ENCODE measurements at places on chromosomes 7 and 10. TPM values are rescaled to one million over a fixed set of nuclear protein-coding genes. Genes with fewer than 3 reads are reported as not detected.

The DHX32 gene
- total RNA-seq = 39.9 TPM

The GNAT3 gene
- total RNA-seq = not detected

The FAM237B gene
- not detected for total RNA-seq

The PLXDC2 gene
- not detected for total RNA-seq

The CYP26C1 gene
- total RNA-seq = not detected

The NUTM2A gene
- total RNA-seq = 0.05 TPM

The LIPN gene
- not detected for total RNA-seq

The NIPSNAP2 gene
- total RNA-seq = 45.7 TPM

The TFR2 gene
- 2.1 TPM for total RNA-seq

The PRKCQ gene
- total RNA-seq = 3.9 TPM

The C7orf33 gene
- total RNA-seq = not detected

The EGR2 gene
- total RNA-seq = 0.26 TPM

The SEMA4G gene
- total RNA-seq = 7.1 TPM

The CLRN3 gene
- not detected for total RNA-seq

The PPP1R3A gene
- total RNA-seq = not detected

The SLC18A3 gene
- not detected for total RNA-seq

The CALCR gene
- total RNA-seq = not detected

The OR9A2 gene
- not detected for total RNA-seq

The ADCY1 gene
- 2.4 TPM for total RNA-seq

The UCN3 gene
- not detected for total RNA-seq

The DRGX gene
- not detected for total RNA-seq

The LRRC18 gene
- not detected for total RNA-seq

The HGF gene
- total RNA-seq = not detected

The ZNF365 gene
- 0.93 TPM for total RNA-seq

The ACSL5 gene
- 0.39 TPM for total RNA-seq

The SKIDA1 gene
- total RNA-seq = 1.1 TPM

The PPP1R17 gene
- total RNA-seq = not detected

The PLAC9 gene
- total RNA-seq = not detected

The CPED1 gene
- total RNA-seq = not detected

The CPA2 gene
- not detected for total RNA-seq

The PRKAR2B gene
- 2.9 TPM for total RNA-seq

The GNA12 gene
- 37.8 TPM for total RNA-seq

The NYAP1 gene
- total RNA-seq = 4.2 TPM

The NRG3 gene
- total RNA-seq = not detected

The VGF gene
- 8.9 TPM for total RNA-seq

The RGR gene
- not detected for total RNA-seq

The MEOX2 gene
- total RNA-seq = not detected
